ENCODE measurements at places on chromosomes 4 and X.

DNA sequence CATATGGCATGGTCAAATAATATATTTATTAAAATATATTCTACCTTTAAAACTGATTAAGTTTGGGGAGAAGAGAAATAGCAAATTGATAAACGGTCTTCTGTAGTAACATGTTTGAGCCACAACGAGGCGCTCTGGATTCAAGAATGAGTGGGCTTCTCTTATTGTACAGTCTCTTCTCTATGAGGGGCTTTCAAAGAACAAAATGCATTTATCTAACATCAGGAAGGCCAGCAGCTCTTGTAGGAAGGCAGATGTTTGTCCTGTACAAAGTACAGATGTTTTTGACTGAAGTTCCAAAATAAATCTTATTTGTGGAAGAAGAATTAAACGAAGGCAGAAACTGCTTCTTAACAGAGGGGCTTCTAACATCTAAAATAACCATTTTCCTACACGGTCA, 153.6 kb downstream of the RASL11B start:
- no peak for DNase-seq

GRCh38 chr4:93710101-93710846, 118.3 kb upstream of the ATOH1 start:
- DNase-seq = no peak

DNA sequence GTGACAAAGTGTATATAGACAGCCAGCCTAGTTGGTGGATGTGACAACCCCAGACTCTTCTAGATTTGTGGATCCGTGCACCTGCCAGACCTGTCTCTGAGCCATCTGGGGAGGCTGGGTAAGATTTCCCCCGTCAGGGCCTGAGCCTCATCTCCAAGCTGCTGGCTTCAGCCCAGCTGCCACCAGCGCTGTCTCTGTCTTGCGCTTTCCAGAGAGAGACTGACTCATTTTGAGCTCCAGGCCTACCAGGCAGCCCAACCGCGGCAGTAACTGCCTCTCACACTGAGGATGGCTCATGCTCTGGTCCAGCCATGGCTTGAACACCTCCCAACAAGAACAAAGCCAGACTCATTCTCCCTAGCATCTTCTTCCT, 26.4 kb downstream of the NOP14 start:
- DNase-seq = peak; percentile 33

GRCh38 chr4:10466161-10466560, 8.9 kb upstream of the ZNF518B start:
- DNase-seq = no peak

DNA sequence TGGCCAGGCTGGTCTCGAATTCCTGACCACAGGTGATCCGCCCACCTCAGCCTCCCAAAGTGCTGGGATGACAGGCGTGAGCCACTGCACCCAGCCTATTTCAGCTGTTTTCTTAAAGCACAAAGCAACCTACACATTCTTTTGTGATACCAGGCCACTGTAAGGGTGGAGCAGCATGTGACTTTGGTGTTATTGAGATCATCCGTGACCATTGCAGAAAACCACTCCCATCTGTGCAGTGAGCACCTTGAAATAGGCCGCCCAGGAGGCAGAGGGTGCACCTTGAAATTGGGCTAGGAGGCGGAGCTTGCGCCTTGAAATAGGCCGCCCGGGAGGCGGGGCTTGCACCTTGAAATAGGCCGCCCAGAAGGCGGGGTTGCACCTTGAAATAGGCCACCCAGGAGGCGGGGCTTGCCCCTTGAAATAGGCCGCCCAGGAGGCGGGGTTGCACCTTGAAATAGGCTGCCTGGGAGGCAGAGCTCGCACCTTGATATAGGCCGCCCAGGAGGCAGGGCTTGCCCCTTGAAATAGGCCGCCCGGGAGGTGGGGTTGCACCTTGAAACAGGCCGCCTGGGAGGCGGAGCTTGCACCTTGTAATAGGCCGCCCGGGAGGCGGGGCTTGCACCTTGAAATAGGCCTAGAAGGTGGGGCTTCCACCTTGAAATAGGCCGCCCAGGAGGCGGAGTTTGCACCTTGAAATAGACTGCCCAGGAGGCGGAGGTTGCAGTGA, 9.0 kb upstream of the SLC25A6 start:
- no peak for DNase-seq

- DNase-seq = no peak
Measured at GRCh38 chrX:49270249-49270921, 792 bp downstream of the PPP1R3F start.

- no peak for DNase-seq
Measured at GRCh38 chr4:46432923-46433322, 43.0 kb upstream of the GABRA2 start.

DNA sequence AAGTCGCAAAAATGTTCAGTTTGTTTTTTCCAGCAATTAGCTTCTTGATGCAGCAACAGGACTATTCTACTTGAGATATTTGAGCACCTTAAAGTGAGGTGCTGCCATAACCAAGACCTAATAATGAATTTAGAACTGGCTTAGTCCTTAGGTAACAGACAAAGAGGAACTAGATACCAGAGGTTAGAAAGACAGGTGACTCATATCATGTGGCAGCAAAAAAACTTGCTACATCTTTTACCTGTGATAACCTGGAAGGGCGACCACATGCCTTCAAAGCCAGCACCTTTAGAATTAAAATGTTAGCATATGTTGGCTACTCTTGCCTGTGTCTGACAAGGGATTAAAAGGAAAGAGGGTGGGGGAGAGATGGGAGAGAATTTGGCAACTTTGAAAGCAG, 90.4 kb downstream of the ARHGAP6 start:
- DNase-seq = no peak

DNA sequence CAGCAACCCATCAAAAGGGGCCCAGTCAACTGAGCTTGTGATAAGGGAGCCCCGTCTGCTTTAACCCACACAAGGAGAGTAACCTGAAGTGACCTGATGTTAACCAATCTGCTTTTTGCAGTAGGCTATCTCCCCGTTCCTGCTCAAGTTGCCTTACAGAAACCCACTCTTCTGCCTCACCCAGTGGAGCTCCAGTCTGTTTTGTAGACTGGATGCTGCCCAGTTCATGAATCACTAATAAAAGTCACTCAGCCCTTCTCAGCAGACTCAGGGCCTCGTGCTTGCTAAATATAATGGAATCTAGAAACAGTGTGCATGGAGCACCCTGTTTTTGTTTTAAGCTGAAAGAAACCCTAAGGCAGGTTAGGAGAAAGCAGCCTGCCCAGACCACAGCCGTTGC, 312.3 kb downstream of the FBXW7 start:
- no peak for DNase-seq

- no peak for DNase-seq
Measured at GRCh38 chr4:66202870-66203269, 532.6 kb upstream of the EPHA5 start.

GRCh38 chr4:6268650-6269615, 717 bp upstream of the WFS1 start:
- no peak for DNase-seq

- DNase-seq = no peak
Measured at GRCh38 chr4:101145021-101145420, 202.3 kb downstream of the PPP3CA start.

DNA sequence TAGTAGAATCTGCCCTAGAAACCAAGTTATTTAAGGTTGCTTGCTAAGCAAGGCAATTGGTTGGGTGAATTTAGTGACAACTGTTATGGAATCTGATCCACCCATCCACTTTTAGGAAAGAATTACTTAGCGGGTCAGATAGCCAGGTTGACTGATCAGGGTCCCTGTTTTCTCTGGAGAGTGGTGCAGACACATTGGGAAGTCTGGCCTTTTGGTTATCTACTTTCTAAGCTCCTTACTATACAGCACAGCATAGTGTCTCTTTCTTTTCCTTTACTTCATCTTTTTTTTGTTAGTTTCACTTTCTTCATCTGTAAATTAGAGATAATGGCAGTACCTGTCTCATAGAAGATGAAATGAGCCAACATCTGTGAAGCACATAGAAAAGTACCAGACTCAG, 7.4 kb downstream of the HERC3 start:
- DNase-seq = no peak

DNA sequence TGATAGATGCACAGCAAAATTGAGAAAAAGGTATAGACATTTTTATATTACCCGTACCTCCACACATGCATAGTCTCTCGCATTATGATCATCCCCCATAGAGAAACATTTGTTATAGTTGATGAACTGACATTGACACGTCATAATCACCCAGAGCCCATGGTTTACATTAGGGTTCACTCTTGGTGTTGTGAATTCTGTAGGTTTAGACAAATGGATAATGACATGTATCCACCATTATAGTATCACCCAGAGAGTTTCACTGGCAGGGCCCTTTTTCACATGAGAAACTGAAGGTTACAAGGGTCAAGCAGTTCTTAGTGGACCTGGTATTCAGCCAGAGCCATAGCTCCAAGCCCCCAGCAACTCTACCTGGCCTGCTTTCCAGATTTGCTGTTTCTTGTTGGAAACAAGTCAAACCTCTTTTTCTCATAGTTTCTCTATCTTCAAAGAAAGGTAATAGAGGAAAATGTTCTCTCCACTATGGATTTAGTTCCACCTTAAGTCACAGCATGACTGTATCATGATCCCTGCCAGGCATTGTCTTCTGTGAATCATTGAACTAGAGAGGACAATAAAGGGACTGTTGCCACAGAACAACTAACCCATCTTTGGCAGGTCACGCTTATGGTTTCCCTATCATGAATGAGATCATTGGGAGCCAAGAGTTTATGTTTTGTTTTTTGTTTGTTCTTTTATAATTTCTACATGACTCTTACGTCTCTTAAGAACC, 64.0 kb downstream of the HHIP start:
- DNase-seq = peak; percentile 54

DNA sequence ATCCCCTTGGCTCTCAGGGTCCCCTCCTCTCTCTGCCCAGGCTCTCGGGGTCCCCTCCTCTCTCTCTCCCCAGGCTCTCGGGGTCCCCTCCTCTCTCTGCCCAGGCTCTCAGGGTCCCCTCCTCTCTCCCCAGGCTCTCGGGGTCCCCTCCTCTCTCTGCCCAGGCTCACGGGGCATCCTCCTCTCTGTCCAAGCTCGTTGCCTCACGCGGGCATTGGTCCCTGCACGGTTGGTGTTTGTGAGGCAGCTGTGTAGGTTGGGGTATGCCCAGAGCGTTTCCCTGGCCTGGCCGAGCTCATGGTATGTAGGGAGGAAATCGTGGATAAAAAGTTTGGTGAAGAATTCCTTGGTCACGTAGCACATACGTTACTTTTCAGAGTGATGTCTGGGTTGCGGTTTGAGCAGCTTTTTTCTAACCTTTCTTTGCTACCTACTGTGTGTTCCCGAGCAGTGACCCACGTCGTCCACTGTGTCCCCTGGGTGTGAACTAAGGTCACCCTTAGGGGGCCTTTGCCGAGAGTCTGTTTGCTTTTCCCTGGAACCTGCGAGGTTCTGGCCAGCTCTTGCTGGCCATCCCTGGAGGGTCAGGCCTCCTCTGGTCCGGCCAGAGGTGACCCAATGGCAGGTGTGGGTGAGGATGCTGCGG, 36.6 kb downstream of the PCGF3 start:
- no peak for DNase-seq

- DNase-seq = no peak
Measured at GRCh38 chr4:72283357-72283756, 251.6 kb downstream of the NPFFR2 start.

- DNase-seq = no peak
Measured at GRCh38 chr4:61505773-61506685, 305.9 kb downstream of the ADGRL3 start.

DNA sequence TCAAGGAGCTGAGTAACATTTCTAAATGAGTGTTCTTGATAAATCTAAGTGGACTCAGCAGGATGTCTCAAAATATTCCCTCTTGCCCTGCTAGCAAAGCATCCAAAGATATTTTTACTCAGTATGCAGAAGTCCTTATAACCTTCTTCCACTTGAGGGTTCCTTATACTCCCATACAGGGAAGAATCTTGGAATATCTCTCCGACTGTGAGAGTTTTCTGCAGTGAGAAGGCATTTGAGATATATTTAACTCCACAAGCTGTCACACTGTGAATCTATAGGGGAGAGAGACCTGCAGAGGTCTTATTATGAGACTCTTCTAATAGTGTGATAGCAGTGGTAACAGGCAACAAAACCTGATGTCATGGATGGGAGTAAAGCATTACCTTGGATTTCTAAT, 1034.5 kb upstream of the PABPC4L start:
- DNase-seq = no peak

DNA sequence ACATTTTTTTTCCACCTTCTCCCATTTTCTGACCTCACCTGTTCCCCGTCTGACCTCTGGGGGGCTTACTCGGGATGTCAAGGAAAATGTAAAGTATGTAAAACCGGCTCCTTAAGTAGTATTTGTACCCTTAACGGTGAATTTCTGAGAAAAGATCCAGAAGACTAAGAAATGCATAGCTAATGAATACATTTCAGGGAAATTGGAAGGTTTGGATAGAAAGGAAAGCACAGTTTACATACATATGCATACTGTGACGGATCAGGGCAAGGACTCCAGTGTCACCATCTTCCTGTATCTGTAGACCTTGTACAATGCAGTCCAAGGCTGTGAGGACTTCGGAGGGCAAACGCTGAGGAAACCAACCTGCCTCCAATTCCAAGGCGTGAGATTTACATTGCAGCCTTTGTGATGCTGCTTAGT, 2185.9 kb upstream of the TENM3 start:
- no peak for DNase-seq

GRCh38 chr4:52376132-52376704, 282.9 kb downstream of the USP46 start:
- DNase-seq = peak; percentile 31

DNA sequence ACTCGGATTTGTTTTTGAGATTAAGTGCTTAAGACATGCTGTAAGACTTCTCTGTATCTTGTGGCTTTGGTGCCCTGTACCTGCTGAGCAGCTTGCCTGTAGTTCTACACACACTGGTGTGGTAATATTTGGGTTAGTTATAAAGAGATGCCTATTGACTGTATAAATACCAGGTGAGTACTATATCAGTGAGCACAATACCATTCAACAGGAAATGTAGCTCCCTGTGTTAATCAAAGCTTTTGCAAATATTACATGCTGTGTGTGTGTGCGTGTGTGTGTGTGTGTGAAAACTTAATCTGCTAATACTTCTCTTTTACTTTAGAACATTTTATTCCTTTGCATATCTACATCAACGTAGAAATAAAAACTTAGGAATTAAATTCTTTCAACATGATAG, 30.1 kb downstream of the MYOZ2 start:
- no peak for DNase-seq

- no peak for DNase-seq
Measured at GRCh38 chrX:9122519-9123245, 88.8 kb upstream of the FAM9B start.
